ENCODE measurements at places on chromosomes 2 and 18. TPM values are rescaled to one million over a fixed set of nuclear protein-coding genes. Genes with fewer than 3 reads are reported as not detected.

DNA sequence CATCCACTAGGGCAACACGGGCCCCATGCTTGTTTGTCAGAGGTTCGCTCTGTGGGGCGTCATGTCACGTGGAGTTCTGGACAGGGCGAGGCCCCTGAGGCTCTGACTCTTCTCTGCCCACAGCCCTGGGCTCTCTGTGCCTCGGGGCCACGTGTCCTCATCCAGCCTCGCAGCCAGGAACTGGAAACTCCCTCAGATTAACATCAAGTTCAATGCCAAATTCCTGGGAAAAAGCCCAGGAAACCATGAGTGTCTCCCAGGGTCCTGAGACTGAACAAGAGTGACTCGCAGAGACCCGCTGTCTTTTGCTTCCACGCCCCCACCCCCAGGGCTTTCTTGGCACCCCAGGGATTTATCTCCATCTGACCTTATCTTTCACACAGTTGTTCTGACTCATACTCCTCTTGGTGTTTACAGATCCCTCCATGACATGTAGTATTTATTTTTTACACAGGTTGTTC, 174.0 kb upstream of the PIEZO2 start:
- no peak for DNase-seq
- no peaks in the 10 kb centered on the region for H3K4me1 ChIP-seq
- H3K36me3 ChIP-seq, result no peaks in the 10 kb centered on the region
- no peaks in the 10 kb centered on the region for H3K27me3 ChIP-seq
- H3K4me3 ChIP-seq, result no peak overlapping the region

GRCh38 chr2:95008306-95008705, 17.2 kb upstream of the MAL start:
- no peaks in the 10 kb centered on the region for H3K36me3 ChIP-seq
- H3K4me3 ChIP-seq, result no peak overlapping the region

- H3K36me3 ChIP-seq, result no peaks in the 10 kb centered on the region
- no peak for DNase-seq
- H3K27me3 ChIP-seq, result no peaks in the 10 kb centered on the region
These were observed 40.9 kb downstream of the LRATD1 start for GRCh38 chr2:14673351-14673875.

GCG gene
- not detected for total RNA-seq

DSG1 gene
- 2.6 TPM for total RNA-seq

GRCh38 chr2:123179526-123179925, 845.6 kb upstream of the CNTNAP5 start:
- no peak overlapping the region for H3K27ac ChIP-seq
- DNase-seq, result no peak
- H3K4me1 ChIP-seq, result no peaks in the 10 kb centered on the region
- no peak overlapping the region for H3K4me3 ChIP-seq
- no peaks in the 10 kb centered on the region for H3K36me3 ChIP-seq
- no peaks in the 10 kb centered on the region for H3K27me3 ChIP-seq

All from heart right ventricle (tissue), 16 donors.